ENCODE measurements at places on chromosomes 7 and 10.

- DNase-seq = no peak
These were observed 517.0 kb upstream of the TEX47 start for GRCh38 chr7:89312551-89312950.

DNA sequence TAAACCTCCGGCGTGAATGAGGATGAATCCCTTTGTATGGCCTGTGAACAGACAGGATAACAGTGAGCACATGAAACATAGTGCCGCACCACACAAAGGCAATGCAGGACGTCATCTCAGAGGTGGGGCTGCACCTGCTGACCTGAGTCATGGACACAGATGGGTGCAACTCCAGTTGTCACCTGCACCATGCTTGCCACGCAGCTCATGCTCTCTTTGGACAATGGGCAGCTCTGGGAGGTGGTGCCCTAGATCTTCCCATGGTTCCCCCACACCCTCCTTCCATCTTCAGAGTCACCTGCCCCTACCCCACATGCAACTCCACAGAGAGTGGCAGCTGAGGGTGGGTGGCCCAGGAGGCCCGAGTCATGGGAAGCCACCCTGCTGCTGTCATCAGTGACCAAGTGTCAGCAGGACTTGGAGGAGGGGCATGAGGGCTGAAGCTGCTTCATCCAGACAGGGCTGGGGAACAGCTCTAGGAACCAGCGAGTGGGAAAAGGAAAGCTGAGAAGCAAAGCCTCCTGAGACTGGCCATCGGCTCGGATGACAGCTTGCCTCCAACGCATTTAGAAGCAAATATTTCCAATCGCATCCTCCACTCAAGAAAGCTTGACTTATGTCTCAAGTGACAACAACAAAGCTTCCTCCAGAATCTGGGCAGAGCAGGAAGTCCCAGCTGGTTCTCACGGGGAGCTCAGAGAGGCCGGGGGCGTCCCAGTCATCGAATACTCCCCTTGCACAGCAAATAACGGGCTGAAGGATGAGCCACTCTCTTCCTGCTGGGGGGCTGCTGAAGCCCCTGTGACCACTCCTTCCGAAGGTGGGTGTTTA is 27.1 kb downstream of the VIPR2 start:
- DNase-seq = no peak

- DNase-seq = no peak
These were observed 161.6 kb downstream of the BICC1 start for GRCh38 chr10:58674251-58674650.

DNA sequence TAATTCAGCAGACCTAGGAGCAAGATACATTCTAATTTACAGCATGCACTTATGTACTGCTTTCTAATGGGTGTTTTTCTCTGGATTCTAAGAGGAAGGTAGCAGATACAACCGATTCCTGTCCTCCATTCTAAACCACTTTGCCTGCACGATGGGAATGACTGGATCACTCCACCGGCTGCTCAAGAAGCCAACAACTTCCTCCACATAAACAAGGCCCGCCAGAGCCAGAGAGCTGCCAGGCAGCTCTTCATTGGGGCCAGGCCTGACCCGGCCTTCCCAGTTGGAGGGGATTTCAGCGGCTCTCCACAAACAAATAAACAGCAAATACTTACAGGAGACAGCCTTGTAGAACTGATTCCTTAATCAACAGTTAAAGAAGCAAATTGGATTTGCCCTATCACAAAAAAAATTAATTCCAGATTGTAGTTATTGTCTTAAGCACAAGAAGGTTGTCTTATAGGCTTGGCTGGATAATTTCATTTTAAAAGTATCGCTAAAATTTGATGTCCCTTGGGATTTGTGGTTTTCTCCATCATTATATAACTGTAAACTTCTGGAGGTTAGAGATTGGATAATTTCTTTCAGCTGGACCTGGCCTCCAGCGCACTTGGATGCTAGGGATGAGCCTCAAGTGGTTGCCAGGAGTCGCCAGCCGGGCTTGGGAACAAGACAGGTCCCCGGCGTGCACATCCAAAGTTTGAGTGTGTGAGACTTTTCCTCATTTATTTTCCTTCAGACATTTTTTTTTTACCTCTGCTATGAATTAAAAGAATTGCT is 20.9 kb downstream of the EBF3 start:
- no peak for DNase-seq

GRCh38 chr7:3981281-3981680 is 680.2 kb downstream of the SDK1 start:
- DNase-seq = no peak

DNA sequence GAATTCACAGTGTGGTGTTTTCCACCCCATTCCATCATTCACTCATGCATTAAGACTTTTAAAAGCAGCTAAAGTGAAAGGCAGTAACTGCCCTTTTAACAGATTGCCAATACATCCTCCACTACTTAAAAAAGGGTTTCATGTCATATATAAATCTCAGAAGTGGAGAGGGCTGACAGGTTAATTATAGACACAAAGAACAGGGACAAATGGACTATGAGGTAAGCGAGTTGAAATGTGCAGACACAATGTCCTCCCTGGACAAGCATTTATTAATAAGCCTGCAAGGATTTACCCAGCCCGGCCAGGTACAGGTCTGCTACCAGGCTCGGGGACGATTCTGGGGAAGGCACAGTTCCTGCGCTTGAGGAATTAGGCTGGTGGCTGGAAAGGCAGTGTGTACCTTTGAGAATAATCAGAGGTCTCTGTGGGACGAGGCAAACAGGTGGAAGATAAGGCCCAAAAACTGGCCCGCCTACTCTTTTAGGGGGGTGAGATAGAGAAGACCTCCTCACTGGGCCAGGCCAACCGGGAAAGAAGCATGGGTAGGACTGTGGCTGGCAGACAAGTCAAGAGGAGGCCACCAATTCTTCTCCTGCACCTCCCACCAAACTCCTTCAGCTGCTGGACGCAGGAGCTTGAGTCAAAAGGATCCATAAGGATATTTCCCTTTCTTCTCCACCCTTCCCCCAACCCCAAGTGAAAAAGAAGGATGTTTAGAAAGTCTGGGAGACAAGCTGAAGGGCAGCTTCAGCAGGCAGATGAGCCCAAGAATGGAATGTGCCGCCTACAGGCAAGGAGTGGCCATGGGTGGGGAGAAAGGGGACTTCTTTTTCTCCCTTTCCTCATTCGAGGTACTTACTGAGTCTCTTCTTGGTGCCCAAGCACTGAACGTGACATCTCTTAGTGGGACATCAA is 1.5 kb downstream of the PDLIM1 start:
- DNase-seq = no peak

DNA sequence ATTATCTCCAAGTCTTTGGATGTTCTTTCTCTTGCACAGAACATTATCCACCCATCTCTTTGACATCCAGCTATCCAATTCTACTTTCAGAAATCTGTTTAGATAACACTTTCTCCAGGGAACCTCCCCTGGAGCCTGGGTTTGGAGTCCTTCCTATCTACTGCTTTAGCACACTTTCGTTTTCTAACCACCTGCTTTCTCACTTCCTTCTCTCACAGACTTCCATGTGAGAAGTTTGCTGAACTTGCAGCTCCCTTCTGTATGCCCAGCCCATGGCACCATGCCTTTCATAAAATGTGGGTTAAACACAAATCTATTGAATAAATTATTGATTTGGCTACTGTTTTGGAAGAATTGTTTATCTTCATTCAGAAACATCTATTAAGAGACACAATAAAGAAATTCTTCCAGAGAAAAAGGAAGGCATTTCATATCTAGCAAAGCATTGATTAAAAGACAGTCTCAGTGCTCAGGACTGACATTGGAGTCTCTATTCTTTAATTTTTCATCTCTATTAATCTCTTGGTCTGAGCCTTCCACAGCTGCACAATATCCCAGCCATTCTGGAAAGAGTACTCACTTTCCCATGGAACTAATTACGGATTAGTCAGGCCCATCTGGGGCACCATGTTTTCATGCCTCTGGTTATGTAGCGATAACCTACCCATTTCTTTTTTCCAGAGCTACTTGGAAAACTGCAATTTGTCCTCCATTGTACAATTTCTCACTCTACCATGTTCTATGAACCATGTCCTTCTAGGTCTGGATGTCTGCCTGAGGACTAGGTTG is 1077.3 kb downstream of the SORCS3 start:
- no peak for DNase-seq

GRCh38 chr7:7202375-7202720 is 20.0 kb downstream of the C1GALT1 start:
- DNase-seq = no peak

Measured in GOT3 (cell line).